GM23248 (cell line): ENCODE measurements at places on chromosomes 4 and X. TPM values are rescaled to one million over a fixed set of nuclear protein-coding genes. Genes with fewer than 3 reads are reported as not detected.

GRCh38 chr4:70589785-70590184 lies 2.3 kb upstream of the AMBN start:
- DNase-seq = no peak

- no peak for DNase-seq
These were observed 31.6 kb downstream of the MEPE start for GRCh38 chr4:87864321-87864720.

DNA sequence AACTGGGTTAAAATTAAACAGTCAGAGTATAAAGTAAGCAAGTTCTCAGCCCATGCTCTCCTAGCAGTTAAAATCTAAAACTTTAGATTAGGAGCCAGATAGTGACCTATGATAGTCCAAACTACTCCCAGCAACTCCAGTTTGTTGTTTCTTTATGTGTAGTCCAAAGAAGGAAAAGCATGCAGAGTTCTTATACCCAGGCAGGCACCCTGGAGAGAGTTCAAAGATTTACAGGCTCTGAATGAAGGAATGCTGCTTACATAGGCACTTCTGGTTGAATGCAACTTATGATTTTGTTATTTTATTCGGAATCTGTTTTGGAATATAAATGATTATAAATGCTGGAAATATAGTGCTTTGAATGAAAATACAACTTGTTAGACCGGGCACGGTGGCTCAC lies 67.2 kb downstream of the GPAT3 start:
- no peak for DNase-seq

DNA sequence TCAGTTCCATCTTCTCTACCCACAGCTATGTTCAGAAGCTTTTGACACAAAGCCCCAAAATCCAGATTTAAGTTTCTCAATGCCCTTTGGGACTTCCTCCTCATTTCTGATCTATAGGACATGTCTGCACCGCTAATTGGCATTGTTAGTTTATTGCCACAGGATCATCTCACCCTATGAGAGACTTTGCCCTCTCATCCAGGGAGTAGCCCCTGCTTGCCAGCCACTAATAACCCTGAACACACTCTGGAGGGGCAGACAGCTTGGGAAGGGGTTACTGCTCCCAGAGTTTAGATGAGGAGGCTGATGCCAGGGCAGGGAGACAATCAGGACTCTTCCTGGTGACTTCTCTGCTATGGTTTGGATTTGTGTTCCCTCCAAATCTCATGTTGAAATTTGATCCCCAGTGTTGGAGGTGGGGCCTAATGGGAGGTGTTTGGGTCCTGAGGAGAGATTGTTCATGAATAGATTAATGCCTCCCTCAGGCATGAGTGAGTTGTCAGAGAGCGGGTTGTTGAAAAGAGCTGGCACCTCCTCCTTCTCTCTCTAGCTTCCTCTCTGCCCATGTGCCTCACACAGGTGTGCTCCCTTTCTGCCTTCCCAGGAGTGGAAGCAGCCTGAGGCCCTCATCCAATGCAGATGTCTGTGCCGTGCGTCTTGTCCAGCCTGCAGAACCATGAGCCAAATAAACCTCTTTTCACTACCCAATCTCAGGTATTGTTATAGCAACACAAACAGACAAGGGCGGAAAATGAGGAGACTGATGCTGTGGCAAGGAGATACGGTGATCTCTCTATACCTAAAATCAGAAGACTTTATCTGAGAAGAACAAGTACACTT lies 3.6 kb upstream of the SCARB2 start:
- no peak for DNase-seq

DNA sequence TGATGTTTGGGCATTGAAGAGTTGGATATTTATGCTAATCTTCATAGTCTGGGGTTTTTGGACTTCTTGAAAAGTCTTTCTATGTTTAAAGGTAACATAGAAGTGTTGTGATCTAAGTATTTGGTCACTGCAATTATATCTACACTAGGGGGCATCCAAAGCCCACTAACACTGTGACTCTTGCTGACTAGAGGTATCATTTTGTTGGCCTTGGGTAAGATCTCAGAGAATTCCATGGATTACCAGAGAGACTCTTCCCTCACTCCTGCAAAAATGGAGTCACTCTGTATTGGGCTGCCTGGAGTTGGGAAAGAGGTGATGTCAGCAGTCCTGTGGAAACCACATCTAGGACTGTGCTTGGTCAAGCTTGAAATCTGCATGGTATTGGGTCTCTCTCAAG lies 1077.6 kb downstream of the FAM133A start:
- no peak for DNase-seq

- DNase-seq = no peak
These were observed 1106.4 kb downstream of the NLGN4X start for GRCh38 chrX:5122181-5122678.

- DNase-seq = no peak
These were observed 235.9 kb upstream of the DMD start for GRCh38 chrX:33447285-33447684.

DNA sequence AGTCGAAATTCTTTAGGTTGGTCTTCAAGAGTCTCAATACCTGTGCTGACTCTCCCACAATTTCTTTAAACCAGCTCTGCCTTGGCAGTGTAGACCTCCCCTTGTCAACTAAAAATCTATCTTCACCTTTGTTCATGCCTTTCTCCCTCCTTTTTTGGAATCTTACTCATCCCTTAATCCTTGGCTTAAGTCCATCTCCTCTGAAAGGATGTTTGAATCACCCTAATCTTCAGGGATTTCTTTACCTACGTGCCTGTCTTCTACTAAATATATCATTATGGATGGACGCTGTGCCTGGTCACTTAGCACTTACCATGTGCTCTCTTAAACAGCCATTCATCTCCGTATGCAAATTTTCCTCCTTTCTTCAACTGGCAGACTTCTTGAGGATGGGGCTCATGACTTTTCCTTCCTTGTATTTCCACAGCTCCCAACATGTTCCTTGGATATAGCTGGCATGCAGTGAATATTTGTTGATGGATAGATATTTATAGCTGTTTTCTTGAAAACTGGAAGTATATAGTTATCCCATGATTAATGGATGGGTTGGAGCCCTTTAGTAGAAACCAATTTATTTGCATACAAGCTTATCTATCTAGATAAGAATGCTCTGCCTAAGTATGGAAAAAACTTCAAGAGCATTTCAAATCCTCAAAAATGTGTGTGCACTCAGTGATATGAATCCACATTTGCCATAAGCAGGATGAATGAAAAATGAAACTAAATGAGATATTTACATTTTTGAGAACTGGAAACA lies 166.6 kb downstream of the SPRY1 start:
- DNase-seq = peak; percentile 44

GRCh38 chrX:134548257-134549201 lies 88.6 kb downstream of the HPRT1 start:
- DNase-seq = peak; percentile 37

GRCh38 chrX:38656350-38656915 lies 95.1 kb downstream of the TSPAN7 start:
- no peak for DNase-seq

- DNase-seq = no peak
These were observed 11.5 kb downstream of the CXCL2 start for GRCh38 chr4:74087481-74087880.

GRCh38 chr4:5959211-5959982 lies 58.8 kb downstream of the C4orf50 start:
- DNase-seq = no peak

DNA sequence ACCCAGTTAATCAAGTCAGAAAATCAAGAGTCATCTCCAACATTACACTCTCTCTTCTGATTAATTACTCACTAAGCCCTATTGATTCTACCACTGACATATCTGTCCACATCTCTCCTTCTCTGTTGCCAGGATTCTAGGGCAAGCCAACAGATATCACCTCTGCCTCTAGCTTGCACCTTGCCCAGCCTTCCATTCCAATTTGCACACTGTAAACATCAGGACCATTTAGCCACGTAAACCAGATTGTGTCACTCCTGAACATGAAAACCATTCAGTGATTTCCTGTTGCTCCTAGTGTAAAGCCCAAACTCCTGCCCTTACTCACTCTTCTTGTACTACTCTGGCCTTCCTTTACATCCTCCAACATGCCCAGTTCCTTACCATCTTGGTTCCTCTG lies 68.0 kb upstream of the PLS3 start:
- no peak for DNase-seq

- DNase-seq = peak; percentile 16
These were observed 125.5 kb upstream of the MBNL3 start for GRCh38 chrX:132614297-132614696.

- DNase-seq = no peak
These were observed 21.3 kb downstream of the QDPR start for GRCh38 chr4:17490575-17491059.

CSAG3 gene
- not detected in 2 replicates for total RNA-seq

PYURF gene
- total RNA-seq = 93.8 and 118 TPM in 2 replicates

MAML3 gene
- total RNA-seq = 1.5 and 1.9 TPM in 2 replicates

POU3F4 gene
- not detected in 2 replicates for total RNA-seq

TMEM144 gene
- 0.63 and 2.4 TPM in 2 replicates for total RNA-seq

TMEM154 gene
- 11.9 and 17.2 TPM in 2 replicates for total RNA-seq

GUCY1B1 gene
- 0.25 and 2.1 TPM in 2 replicates for total RNA-seq

NPY2R gene
- not detected in 2 replicates for total RNA-seq

PABPC5 gene
- 3.8 and 5.3 TPM in 2 replicates for total RNA-seq
